ENCODE measurements at places on chromosomes 5 and 9.

DNA sequence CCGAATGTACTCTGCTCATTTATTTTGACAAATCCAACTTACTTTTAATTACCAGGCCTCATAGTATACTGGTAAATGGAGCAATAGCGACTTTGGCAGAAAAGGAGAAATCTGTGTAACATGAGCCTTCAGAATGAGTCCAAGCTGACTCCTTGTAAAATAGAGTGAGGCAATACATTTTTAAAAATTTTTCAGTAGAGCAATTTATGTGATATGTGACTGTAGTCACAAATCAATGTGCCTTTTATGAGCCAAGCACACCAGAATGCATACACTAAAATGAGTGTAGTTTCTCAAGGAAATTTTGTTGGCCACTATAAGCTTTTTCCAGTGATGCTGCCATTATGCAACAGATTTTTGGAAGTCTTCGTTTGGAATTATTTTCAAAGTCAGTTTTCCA is 73.8 kb downstream of the SNCAIP start:
- no peak for DNase-seq

DNA sequence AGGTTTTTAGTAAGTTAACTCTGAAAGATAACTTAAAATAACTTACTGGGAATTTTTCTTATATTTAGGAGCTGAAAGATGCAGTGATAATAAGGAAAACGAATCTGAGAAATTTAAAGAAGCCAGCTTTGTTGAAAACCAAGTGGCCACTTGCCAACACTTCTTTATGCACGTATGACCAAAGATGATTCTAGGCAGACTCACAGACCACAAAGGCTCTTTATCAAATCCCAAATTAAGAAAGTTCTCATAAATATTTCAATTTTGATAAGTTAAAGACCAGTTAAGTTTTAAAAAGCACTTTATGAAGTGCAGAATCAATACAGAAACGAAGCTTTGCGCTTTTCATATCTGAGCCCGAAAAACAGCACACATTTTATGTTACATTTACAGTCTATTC is 1.5 kb downstream of the AFF4 start:
- DNase-seq: no peak

DNA sequence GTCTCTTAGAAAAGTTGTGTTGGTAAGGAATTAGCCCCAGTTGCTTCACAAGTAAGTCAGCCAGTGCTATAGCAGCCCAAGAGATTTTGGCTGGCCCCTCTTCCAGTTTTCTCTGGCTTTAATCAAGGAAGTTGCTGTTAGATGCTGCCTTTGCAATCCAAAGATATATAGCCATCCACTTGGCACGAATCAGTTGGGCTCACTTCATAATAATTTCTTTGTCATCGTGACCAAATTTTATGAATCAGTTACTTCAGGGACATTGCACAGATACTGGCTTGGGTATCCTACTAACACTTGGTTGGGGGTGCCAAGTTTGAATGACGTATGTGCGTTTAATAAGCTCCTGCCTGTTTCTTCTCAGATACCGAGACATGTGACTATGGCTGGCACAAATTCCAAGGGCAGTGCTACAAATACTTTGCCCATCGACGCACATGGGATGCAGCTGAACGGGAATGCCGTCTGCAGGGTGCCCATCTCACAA is 81.5 kb downstream of the VCAN start:
- DNase-seq: no peak

GRCh38 chr5:165497707-165498106 is 1992.3 kb downstream of the MAT2B start:
- no peak for DNase-seq

- DNase-seq: no peak
These were observed 136.0 kb downstream of the SCAMP1 start for GRCh38 chr5:78496373-78496772.
